ENCODE measurements at places on chromosomes 2 and 18.

DNA sequence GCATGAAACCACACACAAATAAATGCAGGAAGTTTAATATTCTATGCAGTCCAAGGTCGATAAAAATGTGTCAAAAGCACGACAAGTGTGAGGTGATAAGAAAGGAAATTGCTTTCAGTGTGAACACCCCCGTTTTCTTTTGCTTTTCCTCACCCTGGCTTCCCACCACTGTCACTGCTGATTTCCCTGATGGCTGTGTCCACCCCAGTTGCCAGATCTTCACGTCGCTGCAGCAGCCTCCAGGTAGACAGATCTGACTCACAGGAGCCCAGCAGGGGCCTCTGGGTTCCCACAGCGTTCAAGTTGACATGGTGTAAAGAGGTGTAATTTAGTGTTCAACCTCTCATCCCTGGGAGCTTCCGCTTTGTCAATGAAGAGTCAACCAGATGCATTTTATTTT lies 128.0 kb upstream of the TACR1 start:
- DNase-seq, result no peak

- no peak for DNase-seq
These were observed 136.9 kb upstream of the FBXO11 start for GRCh38 chr2:48043131-48043700.

DNA sequence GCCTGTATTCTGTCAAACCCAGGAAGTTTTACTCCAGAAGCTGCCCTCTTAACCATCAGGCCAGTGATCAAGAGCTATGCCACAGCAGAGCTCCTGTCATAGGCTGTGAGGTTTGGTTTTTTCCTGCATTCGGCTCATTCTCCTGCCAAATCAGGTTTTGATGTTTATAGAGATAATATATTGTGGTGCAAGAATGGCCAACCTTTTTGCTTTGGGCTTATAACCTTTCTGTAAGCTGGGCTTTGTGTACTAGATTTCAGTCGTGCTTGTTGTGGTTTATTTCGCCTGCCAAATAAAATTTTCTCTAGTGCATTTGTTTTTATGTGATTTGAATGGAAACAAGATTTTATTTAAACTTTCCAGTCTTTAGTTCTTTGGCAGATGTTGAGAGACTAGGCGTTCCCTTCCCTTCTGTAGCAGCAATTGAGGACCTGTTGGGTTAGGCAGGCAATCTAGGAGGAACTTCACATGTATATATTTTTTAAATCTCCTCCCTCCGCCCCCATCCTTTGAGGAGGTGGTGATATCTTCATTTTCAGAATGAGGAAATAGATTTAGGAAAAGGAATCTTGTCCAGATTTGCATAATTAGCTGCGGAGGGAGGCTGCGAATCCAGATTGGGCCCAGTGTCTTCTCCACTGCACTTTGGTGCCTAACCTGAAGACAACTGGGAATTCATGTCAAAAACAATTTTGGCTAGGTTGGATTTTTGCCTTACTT lies 2.6 kb downstream of the KDM3A start:
- no peak for DNase-seq

DNA sequence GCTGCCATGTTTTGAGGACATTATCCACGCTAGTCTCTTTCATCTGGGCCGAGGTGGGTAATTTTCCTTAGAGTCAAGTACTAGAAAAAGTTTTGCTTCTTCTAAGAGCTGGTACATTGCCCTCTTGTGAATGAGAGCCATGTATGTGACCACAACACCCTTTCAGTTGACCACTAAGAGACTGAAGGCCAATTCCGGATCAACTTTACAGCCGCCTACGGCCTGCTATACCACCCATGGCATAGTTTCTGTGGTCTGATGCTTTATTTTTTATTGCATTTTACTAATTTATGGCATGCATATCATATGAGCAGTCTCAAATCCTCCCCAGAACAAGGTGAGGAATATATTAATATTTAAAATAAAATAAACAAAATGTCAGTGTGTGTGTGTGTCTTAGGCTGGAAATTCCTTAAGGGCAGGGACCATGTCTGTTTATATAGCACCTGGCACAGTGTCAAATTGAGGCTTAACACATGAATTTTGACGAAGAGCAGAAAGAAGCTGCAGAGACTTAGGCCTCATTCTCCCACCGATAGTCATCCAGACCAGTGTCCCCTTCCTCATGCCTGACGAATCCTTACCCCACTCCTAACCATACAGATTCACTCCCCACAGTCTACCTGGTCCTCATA lies 35.4 kb downstream of the PSD4 start:
- no peak for DNase-seq

DNA sequence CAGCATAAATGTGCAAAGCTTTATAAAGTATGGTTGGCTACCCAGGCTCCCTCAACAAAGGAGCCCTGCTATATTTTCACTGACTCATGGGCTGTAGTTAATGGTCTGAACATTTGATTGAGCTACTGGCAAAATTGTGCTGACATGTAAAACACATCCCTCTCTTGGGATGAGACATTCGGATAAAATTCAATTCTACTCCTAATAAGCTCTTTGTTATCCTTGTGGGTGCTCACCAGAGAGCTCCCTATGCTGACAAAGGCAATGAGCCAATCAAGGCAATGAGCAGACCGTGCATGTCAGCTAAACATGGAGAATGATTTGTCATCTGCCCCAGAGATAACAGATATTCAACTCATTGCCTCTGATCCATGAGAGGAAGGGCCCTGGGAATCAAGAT lies 27.7 kb downstream of the SERPINB8 start:
- no peak for DNase-seq

DNA sequence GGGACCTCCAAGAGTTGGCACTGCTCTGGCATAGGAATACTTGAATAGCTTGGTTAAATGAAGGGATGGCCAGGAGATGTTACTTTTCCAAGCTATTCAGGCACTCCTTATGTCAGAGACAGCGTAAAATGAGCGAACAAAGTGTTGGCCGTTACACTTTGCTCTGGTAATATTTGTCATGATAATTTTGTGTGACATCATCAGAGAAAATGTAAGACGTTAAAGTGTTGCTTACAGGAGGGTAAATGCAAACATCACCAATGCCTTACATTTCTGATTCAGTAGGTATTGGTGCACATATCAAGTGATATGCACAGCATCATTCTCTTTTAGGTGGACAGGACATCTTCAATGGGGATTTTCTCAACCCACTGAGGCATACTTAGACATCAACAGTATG lies 46.0 kb downstream of the PLEKHA3 start:
- no peak for DNase-seq

GRCh38 chr18:77905449-77906055 lies 655.9 kb downstream of the GALR1 start:
- no peak for DNase-seq

GRCh38 chr2:134420920-134421319 lies 167.0 kb downstream of the MGAT5 start:
- no peak for DNase-seq

- no peak for DNase-seq
These were observed 59.7 kb upstream of the SALL3 start for GRCh38 chr18:78919956-78920355.
